CMK (cell line): ENCODE measurements at places on chromosomes 4 and X.

GRCh38 chrX:109266034-109266433, 215.9 kb downstream of the GUCY2F start:
- DNase-seq: no peak

GRCh38 chr4:170110285-170110672, 20.5 kb upstream of the AADAT start:
- DNase-seq: no peak

DNA sequence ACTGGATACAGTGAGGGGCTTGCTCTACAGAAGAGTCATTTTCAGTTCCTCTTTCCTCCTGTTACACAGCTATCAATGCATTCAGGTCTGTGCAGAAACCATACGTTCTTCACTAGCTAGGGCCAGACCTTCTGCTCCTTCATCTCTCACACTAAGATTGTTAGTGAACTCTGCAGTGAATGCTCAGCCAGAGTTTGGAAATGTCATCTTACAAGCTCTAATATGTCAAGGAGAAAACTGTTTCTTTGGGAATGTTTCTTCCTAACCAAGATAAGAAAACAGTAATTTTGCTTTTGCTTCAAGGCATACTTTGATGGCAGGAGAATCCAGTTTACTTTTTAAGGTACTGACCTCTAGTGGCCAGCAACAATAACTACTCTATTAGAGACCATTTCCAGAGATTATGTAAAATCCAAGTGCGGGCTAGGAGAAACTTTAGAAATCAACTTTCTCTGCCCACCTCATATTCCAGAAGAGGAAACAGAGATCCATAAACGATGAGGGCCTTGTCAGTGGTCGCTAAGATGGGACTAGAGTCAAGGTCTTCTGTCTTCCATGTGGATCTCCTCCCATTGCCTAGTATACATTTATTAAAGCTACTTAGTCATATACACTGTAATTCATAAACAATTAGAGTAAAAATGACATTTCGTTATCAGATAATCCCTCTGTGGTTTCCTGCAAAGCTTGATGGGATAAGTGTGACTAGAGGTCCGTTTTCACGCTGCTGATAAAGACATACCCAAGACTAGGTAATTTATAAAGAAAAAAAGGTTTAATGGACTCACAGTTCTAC, 12.1 kb upstream of the CC2D2A start:
- DNase-seq: no peak

- no peak for DNase-seq
Measured at GRCh38 chrX:11908371-11908770, 150.3 kb downstream of the MSL3 start.

DNA sequence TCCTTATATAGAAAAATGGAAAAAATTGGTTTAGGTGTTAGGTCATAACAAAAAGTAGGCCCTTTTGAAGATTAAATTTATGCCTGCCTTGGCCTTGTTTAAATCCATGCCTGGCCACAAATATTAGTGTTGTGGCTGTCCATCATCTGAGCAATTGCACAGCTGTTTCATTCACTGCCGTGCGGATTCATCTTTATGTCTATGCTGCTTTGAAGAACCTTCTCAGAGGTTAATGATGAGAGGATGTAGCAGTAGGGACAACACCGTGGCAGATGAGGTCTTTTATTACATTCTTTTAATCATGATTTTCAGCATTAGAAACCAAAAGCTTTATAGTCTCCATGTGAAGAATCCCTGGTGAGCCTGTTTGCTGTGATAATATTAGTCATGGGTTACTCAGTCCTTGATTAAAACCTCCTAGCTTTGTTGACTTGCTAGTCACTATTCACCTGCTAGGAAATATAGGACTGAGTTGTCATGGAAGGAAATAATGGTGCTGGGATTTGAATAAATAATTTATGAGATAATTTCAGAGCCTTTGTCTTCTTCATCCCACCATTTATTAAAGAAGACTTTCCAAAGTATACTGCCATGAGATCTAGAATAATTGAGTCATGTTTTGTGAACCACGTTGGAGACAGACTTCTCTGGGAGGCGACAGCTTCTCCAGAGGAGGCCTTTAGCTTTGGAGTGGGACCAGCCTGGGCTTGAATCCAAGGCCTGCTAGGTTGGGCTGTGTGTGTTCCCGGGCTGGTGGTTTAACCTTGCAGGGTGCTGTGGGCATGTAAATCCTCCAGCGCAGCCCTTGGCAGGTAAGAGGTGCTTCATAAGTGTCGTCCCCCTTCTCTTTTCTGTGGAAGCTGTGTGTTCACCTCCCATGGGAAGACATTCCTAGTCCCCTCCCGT, 53.5 kb downstream of the PTTG2 start:
- DNase-seq: no peak

- no peak for DNase-seq
Measured at GRCh38 chrX:74550295-74550802, 64.1 kb downstream of the RLIM start.

GRCh38 chr4:84341559-84341958, 157.5 kb downstream of the NKX6-1 start:
- no peak for DNase-seq

DNA sequence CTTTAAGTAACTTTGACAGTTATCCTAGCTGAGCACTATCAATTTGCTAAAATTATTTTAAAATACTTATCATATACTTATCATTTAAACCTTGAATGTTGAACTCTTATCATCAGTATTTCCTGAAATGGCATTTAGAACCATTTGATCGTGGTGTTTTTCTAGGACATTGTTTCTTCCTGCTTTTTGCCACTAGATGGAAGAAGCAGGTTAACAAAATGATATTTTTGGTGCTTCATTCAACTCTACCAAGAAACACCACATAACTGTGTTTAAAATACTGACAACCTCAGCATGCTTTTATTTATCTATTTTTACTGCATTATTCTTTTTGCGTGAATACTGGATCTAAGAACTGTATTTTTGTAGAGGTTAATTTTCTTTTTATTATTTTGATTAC, 44.6 kb downstream of the C4orf33 start:
- no peak for DNase-seq

DNA sequence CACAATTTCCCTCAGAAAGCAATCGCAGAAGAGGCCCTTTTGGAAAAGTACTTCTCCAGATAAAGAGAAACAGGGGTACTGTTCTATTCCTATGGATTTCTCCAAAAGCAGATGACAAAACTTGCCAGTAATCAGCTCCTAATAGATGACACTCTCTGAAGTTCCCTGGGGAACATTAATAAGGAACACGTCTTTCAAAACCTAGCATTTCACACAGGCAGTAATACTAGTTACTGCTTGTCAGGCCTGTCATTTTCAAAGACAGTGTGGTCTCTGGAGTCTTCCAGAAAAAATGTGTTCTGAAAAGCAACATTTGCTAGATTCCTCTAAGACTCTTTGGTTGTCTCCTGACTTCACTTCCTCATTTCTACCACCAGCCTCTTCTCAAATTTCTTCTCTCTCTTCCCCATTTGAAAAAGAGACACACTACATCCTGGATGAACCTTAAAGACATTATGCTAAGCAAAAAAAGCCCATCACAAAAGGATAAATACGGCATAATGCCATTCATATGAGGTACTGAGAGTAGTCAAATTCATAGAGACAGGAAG, 47.3 kb downstream of the CHRDL1 start:
- DNase-seq: no peak

DNA sequence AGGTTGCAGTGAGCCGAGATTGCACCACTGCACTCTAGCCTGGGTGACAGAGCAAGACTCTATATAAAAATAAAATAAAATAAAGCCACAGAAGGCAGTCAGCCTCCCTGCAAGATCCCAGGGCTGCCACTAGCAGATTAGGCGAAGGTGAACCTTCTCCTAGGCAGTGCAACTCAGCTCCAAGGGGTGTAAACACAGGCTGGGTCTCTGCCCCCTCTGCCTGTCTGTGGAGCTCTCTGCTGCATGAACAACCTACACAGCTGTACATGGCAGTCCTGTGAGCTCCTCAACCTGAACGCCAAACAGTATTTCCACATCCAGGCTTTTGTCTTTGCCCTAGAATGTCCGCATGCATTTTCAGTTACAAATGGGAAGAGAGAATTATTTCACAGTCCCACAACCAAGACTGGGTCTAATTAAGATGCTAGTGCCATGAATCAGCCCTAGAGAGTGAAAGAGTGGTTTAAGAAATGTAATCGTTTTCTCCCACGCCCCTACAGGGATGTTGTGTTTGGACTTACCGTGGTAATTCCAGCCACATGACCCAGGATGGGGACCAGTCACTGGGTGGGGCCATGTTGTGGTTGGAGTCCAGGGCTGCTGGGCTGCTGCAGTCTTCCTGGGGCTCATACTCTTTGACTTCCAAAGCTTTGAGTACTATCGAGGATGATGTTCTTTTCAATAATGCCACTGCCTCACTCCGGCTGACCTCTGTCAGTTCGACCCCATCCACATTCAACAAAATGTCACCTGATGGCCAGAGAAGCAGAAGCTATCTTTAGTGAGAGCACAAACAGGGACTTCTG, 99.0 kb downstream of the FIP1L1 start:
- no peak for DNase-seq

- no peak for DNase-seq
Measured at GRCh38 chrX:7047951-7048350, 99.6 kb upstream of the STS start.

DNA sequence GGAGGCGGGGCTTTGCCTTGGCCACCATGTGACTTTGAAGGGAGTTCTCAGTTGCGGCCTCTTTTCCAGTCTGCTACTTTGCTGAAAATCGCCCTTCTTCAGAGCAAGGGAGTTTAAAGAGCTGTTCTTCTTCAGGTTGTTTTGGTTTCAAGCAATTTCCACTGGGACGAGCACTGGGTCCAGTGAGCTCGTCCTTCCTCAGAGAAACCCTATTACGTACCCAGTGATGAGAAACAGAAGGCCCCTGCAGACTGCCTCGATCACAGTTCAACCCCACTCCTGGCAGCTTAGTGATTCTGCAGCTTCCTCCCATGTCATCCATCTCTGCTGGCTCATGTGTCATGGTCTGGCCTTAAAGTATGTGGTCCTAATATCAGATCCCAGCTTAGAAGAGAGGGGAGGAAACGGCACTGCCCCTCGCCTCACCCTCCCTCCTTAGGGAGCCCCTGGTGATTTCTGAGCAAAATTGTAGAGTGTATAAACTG, 7.8 kb upstream of the FAM149A start:
- no peak for DNase-seq

DNA sequence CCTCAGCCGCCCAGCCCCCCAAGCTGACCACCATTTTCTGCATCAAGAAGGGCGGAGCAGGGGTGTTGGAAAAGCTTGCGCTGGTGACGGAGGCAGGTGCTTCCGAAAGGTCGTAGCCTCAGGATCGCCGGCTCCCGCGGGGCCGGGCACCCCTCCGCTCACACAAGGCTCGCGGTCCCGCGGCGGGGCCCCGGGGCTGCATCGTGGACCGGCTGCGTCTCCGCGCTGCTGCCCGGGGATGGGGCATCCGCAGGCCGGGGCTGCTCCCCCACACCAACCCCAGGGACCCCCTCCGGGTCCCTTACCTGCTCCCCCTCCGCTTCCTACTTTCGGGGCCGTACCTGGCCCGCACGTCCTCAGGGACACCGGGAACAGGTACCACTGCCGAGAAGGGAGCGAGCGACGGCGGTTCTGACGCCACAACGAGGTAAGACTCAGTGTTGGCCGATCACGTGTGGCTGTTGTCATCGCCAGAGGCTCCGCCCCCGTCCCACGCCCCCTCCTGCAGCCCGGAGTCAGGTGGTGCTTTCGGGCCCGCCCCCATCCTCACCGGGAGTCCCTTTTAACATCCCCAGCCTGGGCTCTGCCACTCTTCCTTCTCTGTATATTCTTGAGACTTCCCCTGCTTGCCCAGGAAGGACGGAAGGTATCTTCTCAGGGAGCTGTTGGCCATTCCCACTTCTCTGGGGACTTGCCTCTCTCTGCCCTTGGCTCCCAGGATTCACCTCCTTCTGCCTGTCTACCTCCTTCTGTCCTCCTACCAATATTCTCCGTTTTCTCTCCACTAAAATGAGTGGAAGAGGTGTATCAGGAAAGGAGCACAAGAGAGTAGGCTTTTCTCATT, at the start of gene BEX2:
Gene BEX2 (minus strand): TSS at position 436 of the 844 bp plus-strand sequence. CDS start 1,014 bp downstream, outside the sequence.
- DNase-seq: no peak

DNA sequence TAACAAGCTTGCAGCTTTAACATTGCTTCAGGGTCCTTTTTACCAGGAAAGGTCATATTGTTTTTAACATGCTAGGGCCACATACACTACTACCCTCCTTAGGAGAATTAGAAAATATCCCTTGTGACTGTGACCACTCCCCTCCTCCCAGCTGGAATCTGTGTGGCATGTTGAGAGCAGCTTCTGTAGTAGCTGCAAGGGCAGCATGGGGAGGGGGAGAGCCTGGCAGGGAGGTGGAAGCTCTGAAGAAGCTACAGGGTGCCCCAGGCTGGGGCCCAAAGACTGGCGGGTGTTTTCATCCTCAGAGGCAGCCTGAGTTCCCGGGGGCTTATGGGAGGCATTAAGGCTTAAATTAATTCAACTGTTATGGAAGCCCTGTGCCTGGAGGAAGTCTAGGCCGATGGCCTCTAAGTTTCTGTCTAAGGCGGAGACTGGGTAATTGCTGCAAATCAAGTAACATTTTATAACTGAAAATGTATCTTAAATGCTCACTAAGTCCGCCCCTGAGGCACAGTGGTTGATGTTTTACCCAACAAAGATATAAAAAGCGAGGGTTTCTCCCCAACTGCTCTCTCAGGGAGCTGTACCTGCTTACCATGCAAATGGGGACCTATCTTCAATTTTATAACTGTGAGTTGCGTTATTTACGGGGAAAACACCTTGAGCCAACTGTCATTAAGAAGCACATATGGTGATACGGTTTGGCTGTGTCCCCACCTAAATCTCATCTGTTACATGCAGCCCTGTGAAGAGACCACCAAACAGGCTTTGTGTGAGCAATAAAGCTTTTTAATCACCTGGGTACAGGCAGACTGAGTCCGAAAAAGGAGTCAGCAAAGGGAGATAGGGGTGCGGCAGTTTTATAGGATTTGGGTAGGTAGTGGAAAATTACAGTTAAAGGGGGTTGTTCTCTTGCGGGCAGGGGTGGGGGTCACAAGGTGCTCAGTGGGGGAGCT, 37.4 kb upstream of the STS start:
- DNase-seq: no peak

DNA sequence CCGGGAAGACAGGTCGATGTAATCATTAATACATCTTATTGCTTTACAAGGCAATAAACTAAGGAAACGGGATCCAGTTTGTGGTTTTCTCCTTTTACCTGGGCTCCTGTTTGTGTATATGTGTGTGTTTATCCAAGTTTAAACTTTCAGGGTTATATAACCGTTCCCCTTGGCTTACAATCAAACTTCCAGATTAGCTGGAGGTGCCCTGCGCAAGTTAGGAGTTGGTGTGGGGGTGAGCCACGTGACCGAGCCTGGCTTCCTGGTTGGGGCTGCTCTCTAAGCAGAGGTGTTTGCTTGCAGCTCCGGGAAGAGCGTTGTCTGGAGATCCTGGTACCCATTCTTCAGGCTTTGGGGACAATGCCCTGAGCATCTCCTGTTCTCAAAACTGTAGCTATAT, 129.2 kb downstream of the FHDC1 start:
- DNase-seq: no peak

- no peak for DNase-seq
Measured at GRCh38 chr4:88673886-88674285, 23.7 kb downstream of the NAP1L5 start.

- DNase-seq: no peak
Measured at GRCh38 chr4:17060230-17060629, 161.8 kb upstream of the LDB2 start.

DNA sequence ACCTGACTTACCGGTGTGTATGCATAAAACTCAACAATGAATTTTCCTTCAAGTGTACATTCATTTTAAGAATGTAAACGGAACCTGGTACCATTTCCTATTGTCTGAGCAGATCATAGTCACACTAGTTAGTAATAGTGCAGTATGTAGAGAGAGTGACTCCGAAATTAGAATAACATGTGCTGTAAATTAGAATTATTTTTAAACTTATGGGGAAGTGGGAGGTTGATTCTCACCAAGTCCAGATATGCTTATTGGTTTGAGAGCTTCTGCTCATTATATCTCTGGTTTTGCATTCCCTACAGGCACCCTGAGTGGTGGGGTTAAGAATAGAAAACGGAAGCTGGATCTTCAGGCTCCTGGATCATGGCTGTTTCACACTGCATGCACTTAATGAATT, 39.6 kb downstream of the KLF3 start:
- DNase-seq: no peak
